IPS DF 19.7 (cell line): ENCODE measurements at places on chromosomes 5 and 9.

GRCh38 chr9:20940447-20941173 is 90.8 kb downstream of the HACD4 start:
- no peak for DNase-seq

DNA sequence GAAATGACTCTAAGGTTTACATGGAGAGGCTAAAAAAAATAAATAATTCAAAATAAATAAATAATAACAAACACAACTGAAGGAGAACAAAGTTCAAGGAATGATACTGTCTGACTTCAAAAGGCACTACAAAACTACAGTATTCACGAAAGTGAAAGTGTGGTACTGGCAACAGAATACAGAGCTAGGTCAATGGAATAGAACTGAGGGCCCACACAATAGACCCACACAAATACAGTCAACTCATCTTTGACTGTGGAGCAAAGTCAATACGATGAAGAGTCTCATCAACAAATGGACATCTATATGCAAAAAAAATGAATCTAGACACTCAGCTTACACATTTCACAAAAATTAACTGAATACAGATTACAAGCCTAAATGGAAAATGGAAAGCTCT is 75.3 kb downstream of the FBXW11 start:
- DNase-seq: no peak

DNA sequence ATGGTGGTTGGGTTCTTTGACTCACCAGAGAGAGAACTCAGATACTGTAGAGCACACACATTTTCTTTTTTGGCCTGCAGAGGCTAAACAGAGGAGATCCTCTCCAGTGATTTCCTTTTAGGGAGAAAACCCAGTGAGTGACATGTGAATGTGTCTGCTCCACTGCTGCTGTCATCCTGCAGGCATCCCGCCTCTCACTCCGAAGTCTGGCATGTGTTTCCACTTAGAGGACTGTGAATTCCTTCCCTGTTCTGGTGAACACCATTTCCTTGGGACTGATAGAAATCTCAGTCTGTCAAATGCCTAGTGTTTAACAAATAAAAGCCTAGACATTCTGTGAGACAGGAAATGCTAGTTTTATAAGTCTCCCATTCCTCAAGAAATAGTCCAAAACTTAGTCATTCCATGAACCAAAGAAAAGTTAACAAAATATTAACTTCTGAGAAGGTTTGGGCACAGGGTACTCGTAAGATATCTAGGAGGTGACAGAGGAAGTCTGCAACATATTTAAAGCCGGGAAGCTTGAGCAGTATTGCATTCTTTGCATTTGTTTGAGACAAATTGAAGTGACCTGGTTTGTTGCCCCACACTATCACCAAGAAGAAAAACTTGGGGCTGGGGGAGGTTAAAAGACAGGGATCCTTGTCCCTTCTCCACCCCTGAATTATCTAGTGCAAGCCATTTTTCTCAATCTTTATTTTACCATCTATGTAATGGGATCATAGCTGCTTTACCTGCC is 74.9 kb upstream of the NIPAL4 start:
- no peak for DNase-seq

GRCh38 chr9:93827545-93828330 is 127.4 kb downstream of the BARX1 start:
- no peak for DNase-seq

- no peak for DNase-seq
Measured at GRCh38 chr5:95993266-95993665, 31.6 kb upstream of the ELL2 start.

- DNase-seq: no peak
Measured at GRCh38 chr5:60576425-60576824, 123.5 kb downstream of the DEPDC1B start.

- DNase-seq: no peak
Measured at GRCh38 chr5:157166214-157167213, at the start of gene GARIN3. GARIN3 (minus strand) TSS chr5:157166264; CDS start chr5:157166168, 96 bp downstream.

GRCh38 chr5:160772854-160773253 is 79.2 kb downstream of the ATP10B start:
- DNase-seq: no peak

DNA sequence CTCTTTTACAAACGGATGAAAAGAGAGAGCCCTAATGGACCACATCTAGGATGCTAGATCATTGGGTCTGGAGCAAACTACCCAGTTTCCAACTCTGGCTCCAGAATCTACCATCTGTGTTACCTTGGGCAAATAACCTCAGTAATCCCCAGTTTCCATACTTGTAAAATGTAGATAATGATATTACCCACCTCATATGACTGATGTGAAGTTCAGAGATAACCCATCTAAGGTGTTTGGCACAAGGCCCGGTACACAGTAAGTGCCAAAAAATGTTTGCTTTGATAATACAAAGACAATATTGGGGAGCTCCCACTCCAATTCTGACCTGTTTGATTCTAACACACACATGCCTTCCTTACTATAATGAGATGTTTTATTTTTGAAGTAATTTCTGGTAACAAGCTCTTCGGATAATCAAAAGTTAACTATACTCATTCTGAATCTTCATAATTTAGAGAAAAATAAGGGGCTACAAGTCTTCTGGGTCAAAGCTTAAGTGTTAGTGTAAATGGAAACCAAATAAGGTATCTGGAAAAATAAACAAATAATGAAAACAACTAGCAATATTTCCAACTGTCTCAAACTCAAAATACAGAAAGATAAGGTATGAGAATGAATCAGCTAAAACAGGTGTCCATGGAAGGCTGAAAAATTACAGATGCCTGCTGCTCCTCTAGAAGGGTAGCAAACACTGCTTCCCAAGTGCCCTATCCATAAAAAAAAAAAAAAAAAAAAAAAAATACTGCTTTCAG is 30.4 kb downstream of the ELL2 start:
- no peak for DNase-seq

DNA sequence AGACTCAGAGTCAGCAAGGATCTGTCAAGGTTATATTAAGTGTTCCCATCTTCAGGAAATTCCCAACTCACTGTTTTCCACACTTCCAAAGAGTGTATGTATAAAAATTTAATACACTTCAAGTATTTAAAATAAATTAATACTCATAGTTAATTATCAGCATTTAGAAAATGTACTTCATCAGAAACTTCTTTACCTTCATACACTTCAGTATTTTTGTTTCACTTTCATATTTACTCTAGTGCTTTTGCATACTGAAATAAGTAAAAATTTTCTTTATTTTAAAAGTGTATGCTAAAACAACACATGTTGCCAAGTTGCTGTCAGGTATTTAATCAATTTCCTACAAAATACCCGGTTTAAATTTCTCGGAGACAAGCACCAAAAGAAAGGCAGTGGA is 16.5 kb downstream of the RICTOR start:
- DNase-seq: no peak

DNA sequence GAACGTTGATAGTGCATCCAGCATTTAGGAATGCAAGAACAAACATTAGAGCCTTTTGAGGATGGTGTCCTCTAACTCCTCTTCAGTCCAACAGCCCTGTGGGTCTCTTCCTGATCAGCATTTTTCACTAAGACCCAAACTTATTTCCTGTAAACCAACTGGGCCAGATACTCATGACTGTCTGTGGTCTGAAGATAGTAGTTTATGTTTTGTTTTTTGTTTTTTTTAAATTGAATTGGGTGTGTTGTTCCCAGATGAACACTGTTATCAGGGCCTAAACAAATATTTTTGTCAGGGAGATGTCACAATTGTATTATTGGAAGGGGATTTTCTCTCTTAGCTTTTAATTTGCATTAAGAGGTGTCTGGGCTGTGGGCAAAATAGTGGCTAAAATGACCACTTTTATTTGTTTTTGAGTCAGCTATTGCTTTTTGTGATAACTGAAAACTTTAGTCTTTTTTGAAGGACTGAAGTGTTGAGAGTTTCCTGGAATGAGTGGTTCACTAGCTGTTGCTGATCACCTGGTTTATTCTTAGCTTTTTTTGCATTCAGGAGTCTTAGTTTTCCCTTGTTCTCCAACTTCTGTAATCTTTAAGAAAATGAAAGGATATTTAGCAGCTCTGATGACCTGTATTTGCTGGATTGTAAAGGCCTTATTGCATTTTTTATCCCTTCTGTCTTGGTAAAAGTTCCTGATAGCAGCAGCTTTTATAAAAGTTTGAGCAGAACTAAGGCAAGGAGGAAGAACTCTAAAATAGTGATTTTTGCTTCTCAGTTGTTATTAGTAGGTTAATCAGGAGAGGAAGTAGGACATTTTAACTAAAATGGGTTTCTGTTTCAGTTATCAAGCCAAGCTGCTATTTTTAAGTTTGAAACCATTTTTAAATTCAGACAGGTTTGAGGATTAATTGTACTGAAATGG is 5.5 kb downstream of the MAN2A1 start:
- DNase-seq: no peak

- peak; percentile 50 for DNase-seq
Measured at GRCh38 chr5:155049569-155050383, 36.2 kb downstream of the KIF4B start.

DNA sequence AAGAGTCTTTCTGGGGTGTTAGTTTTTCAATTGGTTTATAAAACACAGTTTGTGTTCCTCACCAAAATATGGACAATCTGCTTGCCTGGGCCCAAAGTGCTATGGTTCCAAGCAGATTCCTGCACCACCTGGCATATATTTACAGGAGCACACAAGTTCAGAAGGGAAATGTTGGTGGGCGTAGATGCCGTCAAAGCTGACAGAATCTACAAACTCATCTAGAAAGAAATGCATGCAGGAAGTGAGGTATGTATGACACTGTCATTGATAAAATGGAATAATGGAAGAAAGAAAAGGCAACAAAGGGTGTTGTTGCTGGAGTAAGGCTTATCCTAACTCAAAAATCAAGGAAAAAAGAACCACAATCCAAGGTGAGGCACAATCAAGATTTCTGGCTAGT is 225.8 kb downstream of the MLLT3 start:
- DNase-seq: no peak

- no peak for DNase-seq
Measured at GRCh38 chr9:119368681-119369581, at the start of gene BRINP1. BRINP1 (minus strand) TSS chr9:119369435; CDS start chr9:119313355, 56,080 bp downstream.

GRCh38 chr5:158976035-158976434 is 123.7 kb downstream of the EBF1 start:
- DNase-seq: no peak

GRCh38 chr5:30768056-30768690 is 425.3 kb upstream of the CDH6 start:
- no peak for DNase-seq

DNA sequence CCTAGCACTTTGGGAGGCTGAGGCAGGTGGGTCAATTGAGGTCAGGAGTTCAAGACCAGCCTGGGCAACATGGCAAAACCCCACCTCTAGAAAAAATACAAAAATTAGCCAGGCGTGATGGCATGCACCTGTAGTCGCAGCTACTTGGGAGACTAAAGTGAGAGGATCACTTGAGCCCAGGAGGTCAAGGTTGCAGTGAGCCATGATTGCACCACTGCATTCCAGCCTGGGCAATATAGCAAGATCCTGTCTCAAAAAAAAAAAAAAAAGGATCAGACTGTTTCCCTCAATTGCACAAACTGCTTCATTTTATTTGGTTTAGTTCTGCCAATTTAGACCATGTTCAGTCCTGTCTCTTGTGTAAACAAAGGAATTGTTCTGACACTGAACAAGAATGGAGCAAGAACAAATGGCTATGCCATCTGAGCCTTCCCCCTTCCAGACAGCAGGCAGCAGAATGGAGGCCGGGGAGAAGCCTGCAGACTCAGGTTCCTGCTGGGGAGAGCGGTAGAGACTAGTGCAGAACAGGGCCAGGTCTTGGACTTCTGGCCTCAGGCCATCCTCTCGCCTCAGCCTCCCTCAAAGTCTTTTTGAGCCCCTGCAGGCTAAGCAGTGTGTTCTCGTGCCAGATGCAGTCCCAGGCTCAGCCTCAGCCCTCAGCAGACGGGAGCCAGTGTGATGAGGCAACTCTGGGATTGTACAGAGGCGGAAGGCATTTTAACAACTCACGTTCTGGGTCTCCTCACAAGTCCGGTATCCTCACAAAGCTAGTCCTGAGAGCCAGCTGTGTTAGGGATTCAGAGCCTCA is 18.2 kb downstream of the HNRNPH1 start:
- DNase-seq: no peak

- peak; percentile 80 for DNase-seq
Measured at GRCh38 chr9:76458903-76459693, at the start of gene GCNT1. GCNT1 (plus strand) TSS chr9:76459182; CDS start chr9:76502382, 43,200 bp downstream.

GRCh38 chr9:27977931-27978330 is 404.6 kb upstream of the C9orf72 start:
- no peak for DNase-seq

GRCh38 chr9:37812773-37813379 is 12.3 kb downstream of the DCAF10 start:
- DNase-seq: no peak

DNA sequence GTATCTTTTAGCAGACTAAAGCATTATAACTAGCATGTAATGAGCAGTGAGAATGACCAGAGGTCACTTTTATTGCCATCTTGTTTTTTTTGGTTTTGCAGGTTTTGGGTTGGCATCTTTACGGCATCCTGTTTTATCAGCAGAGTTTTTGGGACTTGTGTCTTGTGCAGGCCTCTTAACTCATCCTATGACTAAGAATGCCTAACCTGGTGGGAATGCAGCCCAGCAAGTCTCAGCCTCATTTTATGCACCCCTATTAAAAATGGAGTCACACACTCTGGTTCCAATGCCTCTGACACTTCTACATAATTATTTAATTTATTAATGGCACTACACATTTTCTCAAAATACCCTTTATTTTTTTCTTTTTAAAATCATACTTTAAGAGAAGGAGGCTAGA is 726.5 kb upstream of the RIOK2 start:
- DNase-seq: no peak

GRCh38 chr9:91764661-91765060 is 185.4 kb downstream of the ROR2 start:
- DNase-seq: no peak

- no peak for DNase-seq
Measured at GRCh38 chr5:67353500-67354450, 157.2 kb upstream of the CD180 start.

- DNase-seq: no peak
Measured at GRCh38 chr9:136276716-136277115, 27.2 kb downstream of the CCDC187 start.

DNA sequence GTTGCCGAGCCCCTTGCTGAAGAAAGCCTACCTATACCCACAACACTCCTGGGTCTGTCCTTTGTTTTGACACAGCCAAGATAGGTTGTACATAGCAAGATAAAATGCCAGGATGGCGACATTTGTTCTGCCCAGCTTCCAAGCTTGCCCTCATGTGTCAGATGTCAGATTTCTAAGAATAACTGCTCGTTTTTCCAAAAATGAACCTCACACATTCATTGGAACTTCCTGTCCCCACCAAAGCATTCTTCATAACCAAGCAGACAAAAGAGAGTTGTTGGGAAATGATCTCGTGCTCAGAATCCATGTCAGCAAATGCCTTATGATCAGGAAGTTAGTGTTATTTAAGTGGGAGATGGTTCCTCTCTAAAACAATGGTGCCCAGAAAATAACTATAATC is 210.1 kb downstream of the ZNF608 start:
- no peak for DNase-seq
